Right ventricle myocardium superior (tissue), 1 donor: ENCODE measurements at places on chromosomes 5 and 9. TPM values are rescaled to one million over a fixed set of nuclear protein-coding genes. Genes with fewer than 3 reads are reported as not detected.

DNA sequence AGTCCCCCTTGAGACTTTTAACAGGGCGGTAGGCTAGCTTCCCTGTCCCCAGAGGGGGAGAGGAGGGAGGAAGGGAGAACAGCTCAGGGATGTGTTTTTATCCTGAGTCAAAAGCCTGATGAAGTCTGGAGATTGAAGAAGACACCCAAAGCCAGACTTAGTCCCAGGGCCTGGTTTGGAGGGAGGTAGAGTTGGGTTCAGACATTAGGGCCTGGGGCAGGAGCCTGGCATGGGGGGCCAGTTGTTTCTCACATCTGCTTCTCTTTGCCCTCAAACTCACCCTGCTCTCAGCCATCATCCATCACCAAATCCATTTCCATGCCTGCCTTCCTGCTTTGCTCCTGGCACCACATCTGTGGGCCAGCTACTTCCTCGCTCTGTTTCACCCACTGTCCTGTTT, 2.9 kb downstream of the MYORG start:
- no peak for DNase-seq

- DNase-seq: no peak
Observed at GRCh38 chr9:114086607-114087006, 8.5 kb upstream of the AMBP start.

The SPATA31C2 gene
- total RNA-seq: not detected

GRCh38 chr9:20754556-20754955, 70.5 kb downstream of the FOCAD start:
- DNase-seq: no peak

- DNase-seq: peak; percentile 42
Observed at GRCh38 chr9:35110327-35110761, 5.3 kb downstream of the ATOSB start.

The PITX1 gene
- not detected for total RNA-seq

The ANKRD34B gene
- not detected for total RNA-seq

The SPATA31E1 gene
- total RNA-seq: not detected

- peak; percentile 88 for DNase-seq
Observed at GRCh38 chr9:92634712-92635605, 35.0 kb downstream of the IPPK start.

DNA sequence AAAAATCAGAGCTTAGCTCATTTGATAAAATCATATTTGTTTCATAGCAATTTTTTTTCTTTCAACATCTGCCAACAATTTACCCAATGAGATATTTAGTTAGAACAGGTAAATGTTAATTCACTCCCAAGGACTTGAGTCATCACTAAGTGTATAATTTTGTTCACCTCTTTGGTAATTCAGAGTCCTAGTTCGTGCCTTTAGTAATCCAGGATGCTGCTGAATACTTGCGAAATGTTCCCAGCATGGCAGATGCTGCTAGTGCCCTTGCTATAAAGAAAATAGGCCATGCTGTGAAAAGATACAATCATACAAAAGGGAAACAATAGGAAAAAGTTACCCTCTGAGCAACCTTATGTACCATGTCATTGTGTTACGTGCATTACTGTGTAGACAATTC, 210.5 kb downstream of the CSNK1G3 start:
- no peak for DNase-seq

The ANKRD33B gene
- 2.9 TPM for total RNA-seq

The FASTKD3 gene
- 4.7 TPM for total RNA-seq

The CDKN2A gene
- total RNA-seq: 0.67 TPM

DNA sequence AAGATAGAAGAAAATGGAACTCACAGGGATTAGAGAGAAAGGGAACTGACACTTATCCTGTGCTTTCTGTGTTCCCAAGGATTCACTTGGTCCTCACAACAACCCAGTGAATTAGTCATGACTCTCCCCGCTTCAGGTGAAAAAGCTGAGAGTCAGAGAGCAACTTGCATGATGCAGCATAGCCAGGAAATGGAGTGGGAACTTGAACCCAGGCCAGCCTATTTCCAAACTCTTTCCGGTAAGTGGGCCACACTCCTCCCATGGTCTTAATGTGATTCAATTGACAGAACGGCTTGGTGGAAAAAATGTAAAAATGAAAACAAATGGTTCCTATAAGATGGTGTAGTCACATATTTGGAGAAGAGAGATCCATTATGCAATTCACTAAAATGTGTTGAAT, 45.9 kb upstream of the CEMIP2 start:
- DNase-seq: no peak

GRCh38 chr5:128483738-128484137, 54.3 kb downstream of the FBN2 start:
- DNase-seq: no peak

The FRRS1L gene
- total RNA-seq: 1.2 TPM

GRCh38 chr9:129781981-129782380, 21.0 kb upstream of the TOR1B start:
- DNase-seq: no peak

GRCh38 chr5:35058374-35058788, 10.6 kb upstream of the AGXT2 start:
- no peak for DNase-seq

The IDNK gene
- 4.9 TPM for total RNA-seq

The INSL6 gene
- not detected for total RNA-seq

The CCDC192 gene
- not detected for total RNA-seq

The PCDHGA3 gene
- 13.0 TPM for total RNA-seq

The AGXT2 gene
- total RNA-seq: not detected

DNA sequence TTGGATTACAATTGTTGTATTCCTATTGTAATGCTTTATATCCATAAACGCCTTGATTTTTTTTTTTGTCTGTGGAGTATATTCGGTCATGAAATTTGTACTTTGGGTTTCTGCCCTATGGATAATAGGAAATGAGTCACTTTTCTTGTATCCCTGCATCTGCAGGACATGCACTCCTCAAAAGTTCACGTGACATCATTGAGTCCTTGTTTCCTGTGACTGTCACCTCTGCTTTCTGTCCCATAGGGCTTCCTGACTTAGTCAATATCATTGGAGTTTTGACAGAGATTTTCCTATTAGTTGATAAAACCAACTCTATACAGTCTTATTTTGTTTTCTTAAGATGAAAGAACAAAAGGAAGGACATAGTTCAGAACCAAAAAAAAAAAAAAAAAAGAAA, 356.3 kb downstream of the MAT2B start:
- DNase-seq: no peak

DNA sequence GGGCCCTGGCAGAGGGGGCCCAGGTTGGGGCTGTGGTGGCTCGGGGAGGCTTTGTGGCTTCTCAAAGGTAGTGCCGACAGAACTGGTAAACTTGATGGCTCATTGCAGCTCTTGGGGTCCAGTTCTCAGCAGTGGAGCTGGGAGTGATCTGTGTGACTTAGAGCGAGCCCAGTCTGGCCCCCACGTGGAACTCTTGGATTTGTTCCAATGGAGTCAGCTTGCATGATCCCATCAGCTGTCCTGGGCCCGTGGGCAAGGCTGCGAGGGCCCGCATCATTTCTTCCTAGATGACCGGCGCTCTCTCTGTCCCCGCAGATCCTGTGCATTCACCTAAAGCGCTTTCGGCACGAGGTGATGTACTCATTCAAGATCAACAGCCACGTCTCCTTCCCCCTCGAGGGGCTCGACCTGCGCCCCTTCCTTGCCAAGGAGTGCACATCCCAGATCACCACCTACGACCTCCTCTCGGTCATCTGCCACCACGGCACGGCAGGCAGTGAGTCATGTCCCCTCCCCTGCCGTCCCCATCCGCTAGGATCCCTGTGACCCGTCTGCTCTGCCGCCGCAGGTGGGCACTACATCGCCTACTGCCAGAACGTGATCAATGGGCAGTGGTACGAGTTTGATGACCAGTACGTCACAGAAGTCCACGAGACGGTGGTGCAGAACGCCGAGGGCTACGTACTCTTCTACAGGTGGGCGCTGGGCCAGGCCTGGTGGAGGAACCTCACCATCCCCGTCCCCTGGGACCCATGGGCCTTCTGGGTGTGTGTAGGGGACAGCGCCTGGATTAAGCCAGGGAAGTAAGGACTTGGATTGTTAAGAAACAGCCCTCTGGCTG, 39.2 kb downstream of the USP20 start:
- DNase-seq: no peak
